Stimulated activated CD8-positive, alpha-beta memory T cell treated with anti-CD3 and anti-CD28 coated beads, Interleukin-15, amount 100 ng/mL, for 48 hours (primary cell): ENCODE measurements at places on chromosomes 6 and 20.

DNA sequence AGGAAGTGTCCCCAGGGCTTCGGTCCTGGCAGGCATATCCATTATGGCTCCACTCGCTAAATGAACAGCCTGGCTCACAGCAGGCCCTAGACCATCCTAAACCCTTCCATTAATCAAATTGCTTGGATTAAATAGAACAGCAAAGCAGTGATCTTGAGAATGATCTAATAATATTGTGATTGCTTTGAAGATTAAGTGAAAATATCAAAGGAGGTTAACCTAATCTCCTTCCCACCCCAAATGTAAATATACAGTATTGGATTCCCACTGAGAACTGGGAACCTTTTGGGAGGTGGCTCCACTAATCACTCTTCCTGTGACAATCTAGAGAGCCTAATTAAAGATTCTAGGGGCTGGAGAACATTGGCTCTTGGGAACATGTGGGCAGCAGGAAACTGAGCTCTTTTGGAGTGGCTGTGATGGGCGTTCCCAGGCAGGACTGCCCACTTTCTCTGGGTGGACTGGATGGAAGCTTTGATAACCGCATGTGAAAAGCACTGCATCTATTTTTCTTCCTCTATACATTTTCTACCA, 68.3 kb upstream of the FRMD1 start:
- no peak for DNase-seq

DNA sequence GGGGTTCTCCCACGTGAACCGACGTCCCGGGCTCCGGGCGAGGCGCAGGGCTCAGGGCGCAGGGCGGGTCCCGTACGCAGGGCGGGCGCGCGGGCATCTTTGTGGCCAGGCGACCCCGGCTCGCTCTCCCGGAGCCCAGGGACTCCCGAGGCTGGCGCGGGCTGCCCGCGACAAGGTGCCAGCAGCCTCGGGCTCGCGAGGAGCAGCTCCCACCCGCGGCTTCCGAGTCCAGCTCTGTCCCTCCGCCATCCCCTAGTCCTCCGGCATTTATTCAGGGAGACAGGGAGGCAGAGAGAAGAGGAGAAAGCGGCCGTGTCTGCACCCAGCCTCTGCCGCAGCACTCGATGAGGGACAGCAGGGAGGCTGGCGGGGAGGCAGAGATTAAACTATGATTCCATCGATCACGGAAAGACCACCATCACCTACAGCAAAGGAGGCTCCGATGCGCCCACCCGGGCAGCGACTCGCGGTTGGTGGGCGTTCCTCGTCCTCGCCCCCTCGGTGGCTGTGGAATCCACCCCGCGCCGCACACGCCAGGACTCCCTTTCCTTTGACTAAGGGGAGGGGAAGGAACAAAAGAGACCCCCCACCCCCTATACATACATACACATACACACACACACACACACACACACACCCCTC, 1.1 kb downstream of the RGS17 start:
- no peak for DNase-seq

DNA sequence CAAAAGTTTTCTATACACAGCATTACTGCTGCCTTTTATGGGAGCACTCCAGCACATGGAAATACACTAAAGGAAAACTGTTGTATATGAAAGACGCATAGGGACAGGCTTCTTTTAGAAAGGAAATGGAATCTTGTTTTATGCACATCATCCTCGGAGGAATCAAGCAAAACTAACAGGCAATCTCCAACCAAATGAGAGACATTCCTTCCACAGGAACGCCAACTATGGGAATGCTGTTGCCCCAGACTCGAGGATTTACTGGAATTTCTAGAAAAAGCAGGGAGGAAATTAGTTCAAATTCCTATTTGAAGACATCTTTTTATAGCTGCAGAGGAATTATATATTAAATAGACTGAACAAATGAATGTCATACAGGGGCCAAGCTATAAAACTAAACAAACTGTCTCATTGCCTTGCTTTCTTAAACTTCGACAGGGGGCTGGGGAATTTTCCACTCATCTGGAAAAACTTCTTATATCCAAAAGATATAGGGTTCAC, 52.2 kb downstream of the LYRM4 start:
- DNase-seq, result no peak

GRCh38 chr20:45950330-45950646, 15.8 kb downstream of the PCIF1 start:
- DNase-seq, result no peak

GRCh38 chr6:5617179-5617578, 355.9 kb downstream of the FARS2 start:
- no peak for DNase-seq

DNA sequence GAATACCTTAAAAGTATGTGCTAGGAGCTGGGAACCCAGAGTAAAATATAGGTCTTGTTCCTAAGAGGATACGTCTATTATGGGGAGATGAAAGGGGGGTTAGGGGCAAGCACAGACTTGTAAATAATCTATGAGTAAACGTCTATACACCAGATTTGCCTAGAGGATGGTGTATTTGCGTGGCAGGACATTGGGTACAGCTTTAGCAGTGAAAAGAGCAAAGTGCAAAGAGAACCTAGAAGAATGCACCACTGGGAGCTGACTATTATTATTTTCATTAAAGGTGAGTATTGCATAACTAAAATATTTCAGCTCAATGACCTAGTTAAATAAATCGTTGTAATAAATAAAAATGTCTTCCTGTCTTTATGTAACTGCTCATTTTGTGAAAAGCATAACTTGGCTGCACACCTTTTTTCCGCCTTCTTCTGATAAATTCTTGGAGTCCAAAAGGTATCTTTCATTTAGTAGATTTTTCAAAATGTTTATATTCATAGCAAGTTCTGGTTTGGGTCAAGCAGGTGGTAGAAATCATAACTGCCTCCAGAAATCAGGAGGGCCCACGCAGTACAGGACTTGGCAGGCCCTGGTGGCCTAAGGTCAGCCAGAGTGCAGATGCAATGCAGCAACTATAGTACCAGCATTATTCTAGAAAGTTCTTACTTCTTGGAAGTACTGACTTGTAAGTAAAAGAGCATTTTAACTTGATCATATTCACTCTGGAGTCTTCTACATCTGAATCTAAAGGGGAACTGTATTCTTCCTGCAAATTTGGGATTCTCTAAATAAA, 357.2 kb downstream of the PLCB1 start:
- no peak for DNase-seq

DNA sequence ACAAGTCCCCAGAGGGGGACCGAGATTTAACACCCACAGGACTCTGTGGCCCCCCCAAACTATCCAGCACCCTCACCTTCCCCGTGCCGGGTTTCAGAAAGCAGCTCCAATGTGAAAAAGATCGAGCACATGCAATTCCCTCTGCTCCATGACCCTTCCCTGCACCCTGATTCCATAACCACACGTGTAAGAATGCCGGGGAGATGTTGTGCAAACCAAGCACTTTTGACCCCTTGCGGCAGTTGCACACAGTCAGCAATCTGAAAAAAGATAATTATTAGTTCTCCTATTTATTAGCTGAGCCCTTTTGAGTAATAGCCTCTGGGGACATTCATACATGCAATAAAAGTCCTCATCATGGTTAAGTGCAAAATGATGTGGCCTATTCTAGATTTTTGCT, 13.0 kb downstream of the FOXQ1 start:
- no peak for DNase-seq

DNA sequence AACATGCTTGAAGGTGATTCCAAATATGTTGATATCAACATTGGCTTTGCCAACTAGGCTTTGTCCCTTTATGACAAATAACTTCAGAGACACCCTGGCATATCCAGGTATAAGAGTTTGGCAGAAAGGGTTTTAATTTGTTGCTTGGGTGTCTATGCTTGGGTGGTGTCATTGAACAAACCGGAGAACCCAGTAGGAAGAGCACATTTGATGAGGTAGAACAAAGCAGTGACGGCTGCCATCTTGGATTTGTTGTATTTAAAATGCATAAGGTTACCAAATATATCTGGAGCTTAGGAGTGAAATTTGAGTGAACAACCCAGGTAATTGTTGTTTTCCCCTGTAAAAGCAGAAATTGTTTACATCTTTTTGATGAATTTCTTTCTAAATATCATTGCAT, 503.7 kb upstream of the JARID2 start:
- no peak for DNase-seq

DNA sequence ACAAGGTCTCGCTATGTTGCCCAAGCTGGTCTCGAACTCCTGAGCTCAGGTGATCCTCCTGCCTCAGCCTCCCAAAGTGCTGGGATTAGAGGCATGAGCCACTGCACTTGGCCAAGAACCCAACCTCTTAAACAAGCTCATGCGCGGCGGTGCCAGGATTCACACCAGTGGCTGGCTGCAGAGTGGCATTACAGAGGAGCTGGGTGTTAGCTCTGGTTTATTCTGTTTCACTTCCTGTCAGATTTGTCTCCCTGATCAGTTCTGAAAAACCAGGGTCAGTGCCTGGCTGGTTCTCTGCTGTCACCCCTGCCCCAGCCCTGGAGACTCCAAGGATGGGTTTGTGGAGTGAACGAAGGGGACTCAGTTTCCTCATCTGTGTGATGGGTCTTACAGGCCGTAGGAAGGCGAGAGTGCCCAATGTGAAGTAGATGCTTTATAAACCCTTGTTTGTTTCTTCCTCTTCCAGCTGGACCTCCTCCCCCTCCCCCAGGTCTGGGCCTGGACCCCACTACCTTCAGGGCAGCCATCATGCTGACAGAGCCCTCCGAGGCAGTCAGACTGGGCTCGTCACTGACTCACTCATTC, 63.4 kb downstream of the UBE2V1 start:
- no peak for DNase-seq

DNA sequence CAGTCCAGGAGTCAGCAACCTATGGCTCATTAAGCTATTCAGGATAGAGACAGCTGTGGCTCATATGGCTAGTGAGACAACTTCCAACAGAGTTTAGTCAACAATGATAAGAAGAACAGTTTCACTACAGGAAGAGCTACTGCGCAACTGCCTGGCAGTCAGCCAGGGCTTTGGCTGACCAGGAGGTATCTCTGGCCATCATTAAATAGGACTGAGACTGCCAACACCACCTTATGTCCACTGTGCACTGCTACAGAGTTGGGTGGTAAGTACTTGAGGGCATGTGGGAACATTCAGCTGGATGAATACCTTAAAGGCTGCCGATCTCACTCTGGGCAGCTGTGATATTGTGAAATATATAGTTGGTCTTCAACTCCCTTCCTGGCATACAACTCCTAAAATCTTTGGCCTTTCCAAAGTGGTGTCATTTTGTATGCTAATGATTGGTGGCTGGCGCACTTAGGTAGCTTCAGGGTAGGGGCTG, 52.2 kb upstream of the FAM83C start:
- no peak for DNase-seq

GRCh38 chr6:168255283-168255881, 64.2 kb downstream of the DACT2 start:
- no peak for DNase-seq

- no peak for DNase-seq
Measured at GRCh38 chr20:20317195-20317594, 50.7 kb upstream of the INSM1 start.

DNA sequence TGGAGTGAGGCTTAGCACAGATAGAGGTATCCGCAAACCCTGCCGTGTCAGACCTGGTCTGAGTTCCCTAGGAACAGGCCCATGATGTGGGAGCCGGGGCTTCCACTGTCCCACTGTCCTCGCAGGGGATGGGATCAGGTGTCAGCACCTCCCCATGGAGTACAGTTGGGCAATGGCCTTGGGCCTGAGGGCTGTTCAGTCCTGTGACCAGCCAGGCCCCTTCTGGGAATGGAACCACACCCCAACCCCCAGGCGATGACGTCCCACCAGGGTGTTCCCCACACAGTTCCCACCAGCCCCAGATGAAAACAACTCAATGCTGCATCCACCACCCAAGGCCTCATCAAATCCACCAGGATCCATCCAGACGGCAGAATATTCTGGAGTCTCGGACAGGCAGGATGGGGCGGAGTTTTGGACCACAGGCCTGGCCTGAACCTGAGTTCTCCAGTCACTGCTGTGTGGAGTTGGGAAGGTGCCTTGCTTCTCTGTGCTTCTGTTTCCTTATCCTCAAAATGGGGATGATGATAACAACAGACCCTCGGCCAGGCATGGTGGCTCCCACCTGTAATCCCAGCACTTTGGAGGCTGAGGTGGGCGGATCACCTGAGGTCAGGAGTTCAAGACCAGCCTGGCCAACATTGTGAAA, 62.2 kb downstream of the UBE2V1 start:
- no peak for DNase-seq

DNA sequence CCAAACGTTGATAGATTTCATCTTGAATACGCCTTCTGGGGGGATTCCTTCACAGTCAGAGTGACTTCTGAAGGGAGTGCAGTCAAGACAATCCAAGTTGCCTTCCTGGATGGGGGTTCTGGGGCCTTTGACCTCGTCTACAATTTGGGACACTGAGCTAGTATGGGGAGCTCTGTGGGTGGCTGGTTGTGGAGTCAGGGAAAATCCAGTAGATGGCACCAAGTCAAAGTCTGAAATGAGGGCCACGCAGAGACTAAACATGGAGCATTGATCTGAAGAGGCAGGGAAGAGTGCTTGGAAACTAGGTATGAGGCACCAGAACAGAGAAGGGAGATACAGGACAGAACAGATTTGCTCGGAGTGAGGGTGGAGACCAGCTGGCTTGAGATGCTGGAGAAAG, 43.6 kb upstream of the CCN6 start:
- DNase-seq, result no peak

GRCh38 chr6:67640484-67640883, 994.6 kb upstream of the ADGRB3 start:
- no peak for DNase-seq

- no peak for DNase-seq
Measured at GRCh38 chr20:7708782-7709181, 231.5 kb downstream of the HAO1 start.

- DNase-seq, result no peak
Measured at GRCh38 chr20:45080867-45081624, 19.9 kb downstream of the KCNS1 start.

GRCh38 chr6:3617681-3618311, 133.7 kb downstream of the PXDC1 start:
- DNase-seq, result no peak

- no peak for DNase-seq
Measured at GRCh38 chr6:110935171-110935570, 23.3 kb upstream of the GTF3C6 start.

- DNase-seq, result no peak
Measured at GRCh38 chr20:62979310-62979709, 26.8 kb downstream of the SLC17A9 start.

DNA sequence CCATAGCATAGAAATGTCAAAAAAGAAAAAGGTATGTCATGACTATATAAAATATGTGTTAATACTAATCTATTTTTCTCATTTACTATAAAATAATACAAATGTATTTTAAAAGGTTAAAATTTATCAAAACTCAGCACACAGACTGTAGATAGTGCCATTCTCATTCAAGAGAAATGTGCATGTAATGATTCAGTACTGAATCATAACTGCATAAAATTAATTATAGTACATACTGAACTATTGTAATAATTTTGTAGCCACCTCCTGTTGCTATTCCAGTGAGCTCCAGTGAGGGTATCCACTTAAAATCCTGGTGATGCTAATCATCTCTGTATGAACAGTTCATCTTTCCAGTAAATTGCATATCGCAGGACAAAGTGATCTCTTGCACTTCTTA, 82.8 kb downstream of the HMGCLL1 start:
- no peak for DNase-seq

DNA sequence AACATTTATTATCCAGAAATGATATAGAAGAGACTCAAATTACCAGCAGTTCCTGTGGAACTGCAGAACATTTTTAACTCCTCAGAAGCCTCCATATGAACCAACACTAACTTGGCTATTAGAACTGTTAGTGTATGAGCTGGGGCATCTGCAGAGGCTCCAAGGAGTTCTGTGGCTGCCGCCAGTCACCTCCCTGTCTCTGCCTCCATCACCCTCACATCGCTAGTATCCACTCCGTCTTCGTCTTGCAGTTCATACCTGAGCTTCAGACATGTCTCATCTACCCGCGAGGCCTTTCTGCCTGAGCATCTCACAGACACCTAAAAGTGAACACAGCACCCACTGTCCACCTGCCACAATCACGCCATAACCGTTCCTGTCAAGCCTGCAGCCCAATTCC, 89.5 kb upstream of the CST7 start:
- no peak for DNase-seq
